ENCODE measurements at places on chromosomes 16 and 17.

DNA sequence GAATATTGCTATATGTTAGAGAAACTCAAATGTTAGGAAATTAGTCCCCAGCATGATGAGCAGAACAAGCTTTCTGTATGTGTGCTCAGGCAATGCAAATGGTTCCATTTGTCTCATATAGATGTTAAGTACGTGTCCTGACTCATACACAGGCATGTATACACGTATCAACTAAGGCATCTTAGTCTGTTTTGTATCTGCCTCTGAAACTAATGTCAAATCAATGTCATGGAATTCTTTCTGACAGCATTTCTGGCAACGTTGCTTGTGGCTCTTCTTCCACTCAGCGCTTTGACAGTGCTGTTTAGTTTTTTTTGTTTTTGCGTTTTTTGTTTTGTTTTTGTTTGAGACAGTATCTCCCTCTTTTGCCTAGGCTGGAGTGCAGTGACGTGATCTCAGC, 111.9 kb downstream of the CNTNAP4 start:
- DNase-seq, result no peak

DNA sequence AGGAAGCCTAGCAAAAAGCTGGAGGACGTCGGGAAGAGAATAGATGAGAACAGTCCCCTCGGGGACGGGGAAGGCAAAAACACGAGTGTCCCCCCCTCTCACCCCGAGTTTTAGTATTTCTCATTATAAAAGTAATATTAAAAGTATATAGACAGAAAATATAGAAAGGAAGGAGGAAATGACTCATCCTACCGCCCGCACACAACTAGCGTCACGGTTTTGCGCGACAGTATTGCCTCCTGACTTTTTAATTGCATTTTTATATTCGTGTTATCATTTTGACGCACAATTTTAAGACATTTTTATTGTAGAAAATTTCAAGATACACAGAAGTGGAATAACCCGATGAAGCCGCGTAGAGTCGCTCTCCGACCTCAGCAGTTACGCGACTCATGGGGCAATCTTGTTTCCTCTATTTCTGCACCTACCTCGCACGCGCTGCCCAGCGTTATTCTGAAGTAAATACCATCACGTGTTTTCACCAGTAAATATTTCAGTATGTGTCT, 652 bp upstream of the SLC25A19 start:
- no peak for DNase-seq

GRCh38 chr16:79601931-79602627, 1.5 kb upstream of the MAF start:
- peak; percentile 69 for DNase-seq

GRCh38 chr16:78179666-78180065, 80.2 kb downstream of the WWOX start:
- DNase-seq, result no peak

- no peak for DNase-seq
Observed at GRCh38 chr17:80789356-80789902, 202.2 kb upstream of the CHMP6 start.

DNA sequence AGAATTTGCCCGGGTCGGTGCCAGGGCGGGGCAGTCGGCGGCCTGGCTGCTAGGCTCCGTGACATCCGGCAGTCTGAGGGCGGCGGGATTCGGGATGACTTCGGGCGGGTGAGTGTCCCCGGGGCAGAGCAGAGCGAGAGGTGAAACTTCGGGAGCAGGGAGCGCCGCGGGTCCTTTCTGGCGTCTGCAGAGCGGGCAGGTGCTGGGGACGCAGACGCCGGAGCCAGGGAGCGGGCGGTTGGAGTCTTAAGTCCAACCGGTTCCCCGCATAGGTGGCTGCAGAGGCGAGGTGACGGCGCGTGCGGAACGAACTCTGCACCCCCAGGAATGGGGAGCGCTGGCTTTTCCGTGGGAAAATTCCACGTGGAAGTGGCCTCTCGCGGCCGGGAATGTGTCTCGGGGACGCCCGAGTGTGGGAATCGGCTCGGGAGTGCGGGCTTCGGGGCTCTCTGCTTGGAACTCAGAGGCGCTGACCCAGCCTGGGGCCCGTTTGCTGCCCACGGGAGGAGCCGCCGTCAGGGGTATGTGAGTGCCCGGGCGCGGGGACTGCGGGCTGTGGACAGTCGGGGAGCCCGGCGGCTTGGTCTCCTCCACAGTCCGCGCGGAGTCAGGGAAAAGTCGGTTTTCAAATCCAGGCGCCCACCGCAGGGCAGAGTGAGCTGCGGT, at the start of gene B4GALNT2:
Gene B4GALNT2 (plus strand): TSS at position 71 of the 666 bp plus-strand sequence. CDS start 24 bp downstream, at position 95.
- no peak for DNase-seq

- DNase-seq, result no peak
Observed at GRCh38 chr17:13920413-13920812, 148.9 kb upstream of the COX10 start.

DNA sequence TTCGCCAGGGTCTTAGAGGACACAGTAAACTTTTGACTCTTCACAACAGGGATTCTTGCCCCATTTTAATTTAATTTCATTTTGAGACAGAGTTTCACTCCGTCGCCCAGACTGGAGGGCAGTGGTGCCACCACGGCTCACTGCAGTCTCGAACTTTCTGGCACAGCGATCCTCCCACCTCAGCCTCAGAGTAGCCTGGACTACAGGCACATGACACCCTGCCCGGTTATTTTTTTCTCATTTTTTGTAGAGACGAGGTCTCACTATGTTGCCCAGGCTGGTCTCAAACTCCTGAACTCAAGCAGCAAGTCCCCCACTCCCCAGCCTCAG, 329 bp upstream of the NLE1 start:
- no peak for DNase-seq

- no peak for DNase-seq
Observed at GRCh38 chr17:50861822-50862528, 4.2 kb downstream of the TOB1 start.

- DNase-seq, result no peak
Observed at GRCh38 chr17:1554751-1555540, 7.6 kb downstream of the PITPNA start.

- no peak for DNase-seq
Observed at GRCh38 chr16:50202926-50203624, 50.0 kb downstream of the TENT4B start.

- no peak for DNase-seq
Observed at GRCh38 chr16:89576153-89577054, 846 bp downstream of the CPNE7 start.

DNA sequence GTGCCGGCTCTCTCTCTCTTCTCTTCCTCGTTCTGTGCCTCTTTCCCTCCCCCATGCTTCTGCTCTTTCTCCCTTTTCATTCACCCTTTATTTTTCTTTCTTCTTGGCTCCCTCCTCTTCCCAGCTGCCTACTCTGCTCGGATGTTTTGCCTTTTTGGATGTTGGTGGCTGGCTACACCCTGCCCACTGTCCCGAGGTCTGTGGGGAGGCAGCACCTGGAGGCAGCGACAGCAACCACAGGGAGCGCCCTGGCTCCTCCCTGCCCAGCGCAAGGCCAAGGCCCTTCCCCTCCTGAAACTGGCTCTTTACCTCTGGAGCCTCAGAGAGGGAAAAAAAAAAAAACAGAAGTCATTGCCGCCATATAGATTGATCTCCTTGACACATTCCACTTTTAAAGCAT, 20.0 kb downstream of the CLUAP1 start:
- no peak for DNase-seq

DNA sequence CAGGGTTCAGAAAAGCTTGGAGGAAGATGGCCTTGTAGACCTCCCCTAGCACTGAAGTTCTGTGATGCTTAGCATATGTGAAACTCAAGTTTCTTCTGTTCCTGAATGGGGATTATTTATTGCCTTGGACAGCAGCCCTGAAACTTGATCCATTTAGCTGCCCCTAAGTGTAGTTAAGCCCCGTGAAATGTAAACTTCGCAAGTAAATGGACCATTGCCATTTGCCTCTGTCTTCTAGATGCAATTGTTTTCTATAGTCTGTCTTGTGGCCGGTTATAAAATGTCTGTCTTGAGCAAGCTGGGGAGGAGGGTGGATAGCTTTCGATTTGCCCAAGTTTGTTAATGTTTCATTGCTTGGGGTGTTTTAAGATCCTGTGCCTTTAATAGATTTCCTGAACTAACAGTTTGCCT, 261.8 kb downstream of the CDH13 start:
- no peak for DNase-seq

DNA sequence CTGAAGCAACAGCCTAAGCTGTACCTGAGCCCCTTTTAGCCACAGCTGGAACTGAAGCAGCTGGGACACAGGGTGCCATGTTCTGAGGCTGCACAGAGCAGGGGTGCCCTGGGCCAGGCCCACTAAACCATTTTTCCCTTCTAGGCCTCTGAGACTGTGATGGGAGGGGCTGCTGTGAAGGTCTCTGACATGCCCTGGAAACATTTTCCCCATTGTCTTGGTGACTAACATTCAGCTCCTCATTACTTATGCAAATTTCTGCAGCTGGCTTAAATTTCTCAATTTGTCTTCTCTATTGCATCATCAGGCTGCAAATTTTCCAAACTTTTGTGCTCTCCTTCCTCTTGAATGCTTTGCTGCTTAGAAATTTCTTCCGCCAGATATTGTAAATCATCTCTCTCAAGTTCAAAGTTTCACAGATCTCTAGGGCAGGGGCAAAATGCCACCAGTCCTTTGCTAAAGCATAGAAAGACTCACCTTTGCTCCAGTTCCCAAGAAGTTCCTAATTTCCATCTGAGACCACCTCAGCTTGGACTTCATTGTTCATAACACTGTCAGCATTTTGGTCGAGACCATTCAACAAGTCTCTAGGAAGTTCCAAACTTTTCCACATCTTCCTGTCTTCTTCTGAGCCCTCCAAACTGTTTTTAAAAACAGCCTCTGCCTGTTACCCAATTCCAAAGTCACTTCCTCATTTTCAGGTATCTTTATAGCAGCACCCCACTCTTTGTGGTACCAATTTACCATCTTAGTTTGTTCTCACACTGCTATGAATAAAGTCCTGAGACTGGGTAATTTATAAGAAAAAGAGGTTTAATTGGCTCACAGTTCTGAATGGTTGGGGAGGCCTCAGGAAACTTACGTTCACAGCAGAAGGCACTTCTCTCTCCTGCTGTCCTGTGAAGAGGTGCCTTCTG, 49.8 kb downstream of the TMEM100 start:
- no peak for DNase-seq

GRCh38 chr17:28925912-28926365, 23.1 kb upstream of the DHRS13 start:
- no peak for DNase-seq

Data from hippocampal formation (tissue), 2 donors.